ENCODE measurements at places on chromosomes 3 and 15.
A peak's percentile ranks its signal among the peaks of the same experiment; 100 is the strongest.

GRCh38 chr15:81274931-81275707 is 48.8 kb downstream of the STARD5 start:
- peak; percentile 54 for DNase-seq

- DNase-seq, result no peak
Measured at GRCh38 chr3:41117398-41117870, 81.9 kb upstream of the CTNNB1 start.

- no peak for DNase-seq
Measured at GRCh38 chr3:71018799-71019198, 564.7 kb downstream of the FOXP1 start.

- peak; percentile 54 for DNase-seq
Measured at GRCh38 chr15:43370310-43370974, 401 bp downstream of the ZSCAN29 start.

- DNase-seq, result no peak
Measured at GRCh38 chr3:169453256-169454059, 210.1 kb downstream of the MECOM start.

GRCh38 chr3:71759401-71759800 is 5.7 kb downstream of the GPR27 start:
- no peak for DNase-seq

- no peak for DNase-seq
Measured at GRCh38 chr15:62927836-62928235, 114.7 kb upstream of the TPM1 start.

GRCh38 chr3:2354702-2355101 is 256.0 kb downstream of the CNTN4 start:
- DNase-seq, result no peak

DNA sequence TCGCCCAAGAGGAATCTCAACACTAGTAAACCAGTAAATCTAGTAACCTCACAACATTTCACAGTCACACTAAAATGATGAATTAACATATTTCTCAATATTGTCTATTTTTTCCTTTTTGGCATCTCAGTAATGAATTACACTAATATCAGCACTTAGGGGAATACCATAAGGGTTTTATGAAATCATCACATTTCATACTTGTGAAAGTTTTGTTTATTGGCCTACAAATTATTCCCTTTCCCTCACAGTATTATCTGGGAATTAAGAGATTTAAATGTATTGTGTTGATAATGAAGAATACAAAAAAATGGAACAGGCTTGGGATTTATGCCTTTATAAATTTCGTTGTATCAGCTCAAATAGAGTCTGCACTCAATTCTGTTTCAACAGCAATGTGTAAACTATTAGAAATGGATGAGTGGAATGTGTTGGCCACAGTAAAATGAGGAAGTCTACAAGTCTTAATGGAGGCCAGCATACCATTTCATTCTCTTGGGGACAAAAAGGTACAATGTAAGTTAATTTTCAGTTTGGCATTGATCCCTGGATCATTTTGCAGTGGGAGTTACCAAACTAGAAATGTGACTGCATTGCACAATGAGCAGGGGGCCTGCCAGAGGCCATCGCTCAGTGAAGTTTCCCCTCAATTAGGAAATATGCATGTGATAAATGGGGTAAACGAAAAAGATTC is 195.4 kb downstream of the FMN1 start:
- DNase-seq, result no peak

DNA sequence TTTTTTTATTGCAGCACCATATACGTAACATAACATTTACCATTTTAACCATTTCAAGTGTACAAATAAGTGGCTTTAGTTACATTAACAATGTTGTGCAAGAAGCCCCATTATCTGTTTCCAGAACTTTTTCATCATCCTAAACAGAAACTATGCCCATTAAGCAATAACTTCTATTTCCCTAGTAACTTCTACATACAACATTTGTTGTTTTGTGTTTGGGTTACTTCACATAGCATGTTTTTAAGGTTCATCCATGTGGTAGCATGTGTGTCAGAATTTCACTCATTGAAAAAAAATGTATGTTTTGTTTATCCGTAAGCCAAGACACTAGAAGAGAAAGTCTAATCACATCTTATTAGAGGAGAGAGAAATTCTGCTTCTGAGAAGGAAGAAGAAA is 450.5 kb upstream of the PDZRN3 start:
- DNase-seq, result no peak

GRCh38 chr3:110562621-110563020 is 509.0 kb upstream of the NECTIN3 start:
- DNase-seq, result no peak

DNA sequence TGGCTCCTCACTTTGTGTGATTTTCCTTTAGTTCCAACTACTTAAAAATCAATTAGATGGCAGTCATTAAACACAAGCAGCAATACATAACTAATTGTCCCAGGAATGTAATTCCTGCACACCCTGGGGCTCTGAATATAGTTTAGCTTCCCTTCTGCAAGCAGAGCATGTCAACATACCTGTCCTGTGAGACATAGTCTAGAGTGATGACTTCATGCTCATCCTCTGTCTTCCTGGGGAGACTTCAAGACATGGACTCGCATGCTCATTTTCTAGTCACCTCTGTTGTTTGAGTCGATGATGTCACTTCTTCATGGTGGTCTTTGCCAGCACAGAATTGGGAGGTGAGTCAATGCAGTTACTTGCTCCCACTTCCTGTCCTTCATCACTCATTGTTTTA is 15.7 kb downstream of the C3orf52 start:
- DNase-seq, result no peak

GRCh38 chr3:188722963-188723362 is 448.8 kb upstream of the TPRG1 start:
- no peak for DNase-seq

DNA sequence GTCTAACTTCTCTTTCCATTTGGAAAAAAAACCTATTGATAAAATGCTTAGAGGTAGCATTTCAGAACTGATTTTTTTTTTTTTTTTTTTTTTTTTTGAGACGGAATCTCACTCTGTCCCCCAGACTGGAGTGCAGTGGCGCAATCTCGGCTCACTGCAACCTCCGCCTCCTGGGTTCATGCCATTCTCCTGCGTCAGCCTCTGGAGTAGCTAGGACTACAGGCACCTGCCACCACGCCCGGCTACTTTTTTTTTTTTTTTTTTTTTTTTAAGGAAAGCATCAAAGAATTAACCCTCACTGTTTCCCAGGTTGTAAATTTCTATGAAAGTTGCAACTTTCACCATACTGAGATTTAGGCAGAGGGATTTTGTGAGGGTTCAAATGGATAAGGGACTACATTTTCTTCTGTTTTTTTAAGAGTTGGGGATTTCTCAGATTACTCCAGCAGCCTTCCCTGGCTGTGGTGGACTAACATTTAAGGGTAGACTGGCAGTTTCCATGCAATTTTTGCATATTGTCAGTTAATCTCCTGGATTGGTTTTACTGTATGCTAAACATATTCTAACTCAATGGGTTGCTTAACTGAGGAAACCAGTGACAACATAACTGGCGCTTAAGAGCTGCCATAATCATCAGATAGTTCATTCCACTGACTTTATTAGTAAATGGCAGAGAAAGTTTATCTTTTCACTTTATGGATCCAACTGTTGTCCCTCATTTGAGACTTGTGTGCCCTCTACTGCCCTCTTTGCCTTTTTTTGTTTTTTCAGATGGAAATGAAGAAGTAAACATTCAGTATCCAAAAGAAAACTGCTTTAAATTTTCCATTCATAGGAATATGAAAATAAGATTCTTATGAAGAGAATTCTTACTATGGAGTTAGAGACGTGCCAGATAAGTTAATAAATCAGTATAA is 93.7 kb downstream of the NPTN start:
- no peak for DNase-seq

DNA sequence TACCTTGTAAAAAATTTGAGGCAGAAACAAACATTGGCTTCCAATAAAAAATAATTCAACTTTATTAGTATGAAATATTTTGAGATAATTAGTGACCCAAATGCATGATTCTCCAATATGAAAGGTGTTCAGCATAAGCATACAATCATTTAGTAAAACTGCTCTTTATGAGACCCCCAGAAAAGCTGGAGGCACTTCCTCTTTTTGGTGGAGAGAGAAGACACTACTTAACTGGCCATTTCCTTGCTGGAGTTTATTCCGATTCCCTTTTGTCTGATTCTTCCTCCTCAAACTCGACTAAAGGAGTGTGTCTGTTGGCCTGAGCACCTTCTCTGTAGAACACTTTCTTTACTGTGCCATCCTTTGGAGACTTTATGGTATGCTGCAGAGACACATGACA is 34.8 kb upstream of the DCUN1D1 start:
- no peak for DNase-seq

- no peak for DNase-seq
Measured at GRCh38 chr3:125582707-125583106, 12.6 kb downstream of the OSBPL11 start.

DNA sequence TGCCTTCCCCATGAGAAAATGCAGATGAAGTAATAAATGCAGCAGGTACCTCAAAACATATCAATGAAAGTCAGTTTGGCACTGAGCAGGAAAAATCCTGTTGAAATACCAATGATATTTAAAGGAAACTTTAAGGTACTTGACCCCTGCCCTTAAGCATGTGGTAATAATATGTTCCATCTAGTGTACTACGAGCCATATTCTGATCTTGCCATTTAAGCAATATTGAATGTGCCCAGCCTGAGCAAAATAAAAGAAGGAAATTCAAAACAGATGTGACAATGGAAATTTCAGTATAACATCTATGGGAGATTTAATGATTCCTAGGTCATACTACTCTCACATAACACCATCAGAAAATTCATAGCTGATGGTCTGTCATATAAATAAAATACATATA is 191.8 kb upstream of the CGNL1 start:
- DNase-seq, result no peak

DNA sequence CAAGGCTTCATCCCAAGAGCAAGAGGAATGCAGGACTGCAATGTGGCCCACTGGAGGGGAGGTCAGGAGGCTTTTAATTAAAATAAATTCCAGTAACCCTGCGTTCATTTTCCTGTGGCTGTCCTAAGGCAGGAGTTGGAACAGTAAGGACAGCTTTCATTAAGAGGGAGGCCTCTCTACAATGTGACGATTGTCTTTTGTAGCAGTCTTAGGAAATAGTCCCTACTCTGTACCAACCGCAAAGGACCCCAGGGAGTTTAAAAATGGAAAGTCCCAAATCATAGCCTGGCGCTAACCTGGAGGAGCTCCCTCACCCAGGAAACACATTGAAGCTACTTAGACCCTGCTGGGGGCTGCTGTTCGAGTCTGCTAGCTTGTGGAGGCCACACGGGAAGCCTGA is 62.8 kb downstream of the SYNM start:
- DNase-seq, result no peak

GRCh38 chr15:39396979-39397615 is 183.8 kb upstream of the THBS1 start:
- no peak for DNase-seq

DNA sequence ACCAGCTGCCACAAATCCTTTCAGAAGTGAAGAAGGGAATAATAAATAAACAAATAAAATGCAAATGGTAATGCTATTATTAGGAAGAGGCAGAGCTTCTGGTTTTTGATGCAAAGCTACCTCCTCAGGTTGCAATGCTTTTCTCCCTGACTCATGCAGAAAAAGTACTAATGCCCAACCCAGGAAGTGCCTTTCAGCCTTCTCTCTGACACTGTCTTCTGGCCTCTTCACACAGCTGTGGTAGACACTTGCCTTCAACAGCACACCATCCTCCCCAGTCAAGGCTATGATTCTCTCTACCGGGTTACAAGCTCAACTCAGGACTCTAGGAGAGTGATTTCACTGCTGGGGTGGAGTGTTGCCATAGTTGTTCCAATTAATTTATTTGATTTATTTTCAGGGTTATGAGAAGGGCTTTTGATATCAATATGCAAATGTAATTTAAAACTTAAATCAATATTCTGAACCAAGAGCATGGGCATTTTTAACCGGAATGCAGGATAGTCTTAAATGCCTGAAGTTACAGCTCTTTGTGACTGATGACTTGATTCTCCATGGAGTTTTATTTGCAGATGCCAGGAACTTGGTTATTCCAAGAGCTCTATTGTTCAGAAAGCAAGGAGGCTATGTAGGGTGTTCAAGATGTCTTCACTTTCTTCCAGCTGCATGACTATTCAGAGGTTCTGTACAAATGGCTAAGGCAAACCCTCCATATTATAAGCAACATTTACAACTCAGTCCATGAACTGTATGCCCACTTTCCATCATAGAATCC is 27.1 kb upstream of the GALNT15 start:
- no peak for DNase-seq

DNA sequence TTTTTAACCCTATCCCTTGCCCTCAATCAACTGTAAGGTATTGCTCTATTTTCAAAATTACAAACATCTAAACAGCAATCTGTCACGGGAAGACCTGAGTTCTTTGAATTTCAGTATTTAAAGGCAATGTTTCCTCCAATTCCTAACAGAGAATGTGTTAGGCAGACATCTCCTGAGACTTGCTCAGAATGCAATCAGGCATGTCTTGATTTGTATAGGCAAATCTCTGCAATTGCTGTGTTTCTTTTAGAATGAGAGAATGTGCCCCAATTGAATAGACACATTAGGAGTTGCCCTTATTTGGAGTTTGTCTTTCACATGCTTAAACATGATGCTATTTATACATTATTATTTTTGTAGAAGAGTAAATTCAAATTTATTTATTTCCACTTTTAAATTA is 205.6 kb downstream of the CADM2 start:
- no peak for DNase-seq

- no peak for DNase-seq
Measured at GRCh38 chr3:194244167-194244566, 107.0 kb downstream of the CPN2 start.

DNA sequence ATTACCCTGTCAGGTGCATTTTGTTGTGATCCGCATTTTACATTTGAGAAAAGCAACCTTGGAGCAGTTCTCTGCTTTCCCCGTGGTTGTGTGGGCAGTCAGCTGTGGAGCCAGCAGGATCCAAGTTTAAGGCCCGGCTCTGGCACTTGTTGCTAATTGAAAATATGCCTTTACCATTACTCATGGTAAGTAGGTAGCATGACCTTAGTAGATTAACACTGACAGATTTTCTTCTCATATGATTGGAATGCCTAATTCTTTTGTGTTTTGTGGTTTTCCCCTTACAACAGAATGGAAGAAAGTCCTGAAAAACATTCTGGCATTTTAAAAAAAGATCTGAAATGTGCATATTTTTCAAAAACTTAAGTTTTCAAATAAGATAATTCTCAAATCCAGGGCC is 246.5 kb upstream of the LRRN1 start:
- DNase-seq, result no peak

DNA sequence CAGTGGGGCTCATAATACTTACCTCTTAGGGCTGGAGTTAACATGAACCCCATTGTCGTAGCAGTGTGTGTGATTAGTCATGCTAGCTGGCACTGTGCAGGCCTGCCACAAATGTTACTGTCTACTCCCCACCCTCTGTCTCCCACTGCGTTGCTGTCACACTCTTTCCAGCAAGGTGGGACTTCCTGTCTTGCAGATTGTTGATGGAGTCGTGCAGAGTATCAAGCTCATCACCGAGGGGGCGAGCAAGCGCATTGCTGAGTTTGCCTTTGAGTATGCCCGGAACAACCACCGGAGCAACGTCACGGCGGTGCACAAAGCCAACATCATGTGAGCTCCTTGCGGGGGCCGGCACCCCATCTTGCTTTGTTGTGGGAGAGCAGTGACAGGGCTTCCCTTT is 12.9 kb downstream of the IDH3A start:
- no peak for DNase-seq

GRCh38 chr15:42693942-42694341 is 43.0 kb downstream of the CDAN1 start:
- no peak for DNase-seq

- DNase-seq, result no peak
Measured at GRCh38 chr3:25633919-25634318, 30.8 kb downstream of the TOP2B start.

GRCh38 chr3:123833398-123833785 is 50.7 kb downstream of the MYLK start:
- DNase-seq, result no peak
